ENCODE measurements at places on chromosomes 4 and X.

GRCh38 chr4:41161355-41161754 is 53.0 kb downstream of the APBB2 start:
- no peak for DNase-seq

DNA sequence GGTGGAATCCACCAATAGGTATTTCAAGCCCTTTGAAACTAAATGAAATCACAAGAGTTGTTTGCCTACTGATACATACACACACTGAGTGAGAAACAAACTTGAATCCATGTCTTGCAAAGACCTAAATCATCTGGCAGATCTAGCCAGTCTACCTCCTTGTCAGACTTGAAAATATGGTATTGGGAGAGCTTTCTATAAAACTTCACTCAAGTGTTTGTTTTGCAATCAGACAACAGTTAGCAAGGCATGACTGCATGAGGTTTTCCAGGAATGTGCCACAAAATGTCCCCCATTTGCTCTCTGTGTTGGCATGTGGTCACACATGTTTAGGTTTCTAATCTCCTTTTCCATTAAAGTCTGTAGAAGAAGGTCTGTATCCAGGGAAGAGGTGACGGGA is 52.4 kb downstream of the MAP3K15 start:
- no peak for DNase-seq

- DNase-seq = no peak
Observed at GRCh38 chrX:76453737-76454406, 26.4 kb downstream of the MAGEE1 start.

DNA sequence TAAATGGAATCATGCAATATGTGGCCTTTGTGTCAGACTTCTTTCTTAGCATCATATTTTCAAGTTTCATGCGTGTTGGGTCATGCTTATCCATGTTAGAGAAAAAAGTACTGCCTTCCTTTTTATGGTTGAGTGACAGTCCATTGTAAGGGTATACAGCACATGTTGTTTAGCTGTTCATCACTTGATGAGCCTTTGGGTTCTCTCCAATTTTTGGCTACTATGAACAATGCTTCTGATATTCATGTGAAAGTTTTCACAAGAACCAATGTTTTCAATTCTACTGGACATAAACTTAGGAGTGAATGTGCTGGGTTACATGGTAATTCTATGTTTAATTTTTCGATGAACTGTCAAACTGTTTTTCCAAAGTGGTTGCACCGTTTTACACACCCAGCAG is 28.1 kb upstream of the LNX1 start:
- DNase-seq = no peak

- no peak for DNase-seq
Observed at GRCh38 chr4:150045410-150045809, 32.8 kb upstream of the DCLK2 start.

- DNase-seq = no peak
Observed at GRCh38 chr4:111984169-111984819, 161.0 kb upstream of the FAM241A start.

- DNase-seq = no peak
Observed at GRCh38 chr4:127140306-127140705, 492.5 kb upstream of the INTU start.

- no peak for DNase-seq
Observed at GRCh38 chr4:93072292-93072691, 756.3 kb upstream of the ATOH1 start.

GRCh38 chrX:115268421-115268820 is 21.1 kb upstream of the LUZP4 start:
- no peak for DNase-seq

GRCh38 chr4:74675673-74676279 is 118.5 kb downstream of the BTC start:
- peak; percentile 1 for DNase-seq

DNA sequence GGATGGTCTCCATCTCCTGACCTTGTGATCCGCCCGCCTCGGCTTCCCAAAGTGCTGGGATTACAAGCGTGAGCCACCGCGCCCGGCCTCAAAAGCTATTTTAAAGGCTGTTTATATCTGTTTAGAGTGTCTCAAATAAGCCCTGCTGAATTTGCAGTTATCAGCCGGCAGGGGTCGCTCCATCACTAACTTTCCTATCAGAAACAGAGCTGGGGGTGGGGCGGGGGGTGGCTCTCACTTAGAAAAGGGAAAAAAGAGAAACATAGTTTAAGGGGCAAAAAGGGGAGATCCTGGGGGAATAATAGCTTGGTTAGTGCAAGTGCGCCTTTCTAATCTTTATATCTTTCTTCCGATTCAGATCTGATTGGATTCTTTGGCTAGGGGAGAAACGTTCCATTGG is 450.7 kb downstream of the UBE2NL start:
- DNase-seq = no peak

- DNase-seq = peak; percentile 31
Observed at GRCh38 chr4:38387348-38387747, 276.7 kb upstream of the KLF3 start.

DNA sequence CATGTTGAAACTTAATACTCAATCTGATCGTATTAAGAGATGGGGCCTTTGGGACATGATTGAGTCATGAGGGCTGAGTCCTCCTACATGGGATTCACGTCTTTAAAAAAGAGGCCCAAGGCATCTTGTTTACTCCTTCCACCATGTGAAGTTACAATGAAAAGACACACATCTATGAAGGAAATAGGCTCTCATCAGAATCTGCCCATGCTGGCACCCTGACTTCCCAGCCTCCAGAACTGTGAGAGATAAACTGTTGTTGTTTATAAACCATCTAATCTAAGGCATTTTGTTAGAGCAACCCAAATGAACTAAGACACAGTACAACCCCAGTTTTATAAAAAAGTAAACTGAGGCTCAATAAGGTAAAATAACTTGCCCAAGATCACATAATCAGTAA is 32.3 kb downstream of the PPP3CA start:
- no peak for DNase-seq

GRCh38 chr4:137266511-137266910 is 265.8 kb downstream of the PCDH18 start:
- DNase-seq = no peak

GRCh38 chr4:53205970-53206369 is 159.9 kb downstream of the SCFD2 start:
- DNase-seq = no peak

DNA sequence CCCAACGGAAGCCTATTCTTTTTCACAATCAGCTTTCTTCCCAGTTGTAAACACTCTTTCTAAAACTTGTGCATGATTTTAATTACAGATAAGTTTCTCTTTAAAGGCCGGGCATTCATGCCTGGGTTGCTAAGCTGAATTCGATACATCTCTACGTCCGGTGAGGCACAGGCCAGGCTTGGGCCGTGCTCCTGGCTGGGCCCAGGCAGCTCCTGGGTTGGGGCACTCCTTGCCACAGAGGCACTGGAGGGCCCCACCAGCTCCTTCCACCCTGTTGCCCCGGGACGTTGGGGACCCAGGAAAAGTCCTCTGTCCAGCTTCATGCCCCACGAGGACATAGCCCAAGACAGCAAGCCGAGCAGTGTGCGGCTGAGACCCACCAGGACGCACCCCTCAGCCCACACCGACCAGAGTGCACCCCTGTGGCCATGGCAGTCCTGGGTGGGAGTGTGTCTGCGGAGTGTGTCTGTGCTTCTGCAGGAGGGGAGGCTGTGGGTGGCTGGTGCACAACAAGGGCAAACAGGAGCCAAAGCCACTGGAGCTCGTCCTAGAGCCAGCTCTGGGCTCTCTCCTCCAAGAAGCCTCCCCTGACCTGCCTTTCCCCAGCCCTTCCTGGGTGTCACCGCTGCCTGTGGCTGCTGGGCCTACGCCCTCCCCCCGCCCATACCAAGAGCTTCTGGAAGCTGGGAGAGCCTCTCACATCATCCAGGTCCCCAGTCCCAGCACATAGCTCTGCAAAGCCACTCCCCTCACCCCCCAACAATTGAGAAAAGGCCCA is 128.0 kb upstream of the NKX1-1 start:
- DNase-seq = no peak

- no peak for DNase-seq
Observed at GRCh38 chr4:152247271-152247975, 288.5 kb downstream of the FBXW7 start.

DNA sequence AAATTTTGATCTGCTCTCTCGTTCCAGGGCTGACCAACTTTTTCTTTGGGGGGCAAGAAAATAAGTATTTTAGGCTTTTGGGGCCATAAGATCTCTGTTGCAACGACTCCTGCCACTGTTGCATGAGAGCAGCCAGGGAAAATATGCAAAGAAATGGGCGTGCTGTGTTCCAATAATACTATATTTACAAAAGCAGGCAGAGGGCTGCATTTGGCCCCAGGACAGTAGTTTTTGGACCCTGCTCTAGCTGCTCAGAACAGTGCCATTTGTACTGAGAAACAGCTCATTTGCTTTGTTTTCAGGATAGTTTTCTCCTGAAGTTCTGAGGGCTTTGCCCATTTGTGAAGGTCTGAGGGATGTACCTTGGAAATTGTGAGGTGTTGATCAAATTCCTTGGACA is 135.1 kb upstream of the MBNL3 start:
- no peak for DNase-seq

GRCh38 chrX:48035891-48036290 is 29.1 kb downstream of the SPACA5 start:
- no peak for DNase-seq

DNA sequence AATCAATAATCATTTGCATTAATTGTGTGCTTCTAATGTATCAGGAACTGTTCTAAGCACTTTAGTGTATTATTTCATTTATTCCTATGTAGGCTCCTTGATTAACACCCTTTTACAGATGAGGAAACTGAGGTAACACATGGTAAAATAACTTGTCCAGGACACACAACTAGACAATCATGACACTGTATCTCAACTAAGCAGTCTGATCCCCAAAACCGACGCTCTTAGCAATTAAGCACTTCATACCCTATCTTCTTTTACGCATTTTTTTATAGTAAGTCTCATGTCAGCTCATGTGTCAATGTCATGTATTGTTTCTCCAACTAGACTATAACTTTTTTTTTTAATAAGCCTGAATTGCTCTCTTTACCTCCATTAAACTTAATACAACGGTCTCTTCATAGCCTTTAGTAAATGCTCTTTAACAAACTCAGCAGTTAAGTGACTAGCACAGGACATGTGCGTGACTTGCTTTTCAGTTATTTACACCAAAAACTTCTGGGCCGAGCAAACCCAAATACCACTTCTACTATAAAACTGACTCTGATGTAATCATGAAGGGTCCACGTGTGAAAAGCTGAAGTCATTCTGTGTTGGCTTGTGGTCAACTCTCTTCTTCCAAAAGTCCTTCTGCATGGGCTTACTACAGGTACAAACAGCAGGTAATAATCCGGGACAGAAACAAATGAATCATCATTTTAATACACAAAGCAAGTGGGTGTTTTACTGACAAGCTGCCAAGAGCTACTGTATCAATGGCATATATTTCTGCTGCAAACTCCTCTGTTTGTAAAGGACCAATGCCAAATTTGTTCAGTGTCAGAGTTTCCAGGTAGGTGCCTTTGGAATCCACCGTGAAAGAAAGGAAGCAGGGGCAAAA is 7.9 kb upstream of the AMBN start:
- peak; percentile 66 for DNase-seq

DNA sequence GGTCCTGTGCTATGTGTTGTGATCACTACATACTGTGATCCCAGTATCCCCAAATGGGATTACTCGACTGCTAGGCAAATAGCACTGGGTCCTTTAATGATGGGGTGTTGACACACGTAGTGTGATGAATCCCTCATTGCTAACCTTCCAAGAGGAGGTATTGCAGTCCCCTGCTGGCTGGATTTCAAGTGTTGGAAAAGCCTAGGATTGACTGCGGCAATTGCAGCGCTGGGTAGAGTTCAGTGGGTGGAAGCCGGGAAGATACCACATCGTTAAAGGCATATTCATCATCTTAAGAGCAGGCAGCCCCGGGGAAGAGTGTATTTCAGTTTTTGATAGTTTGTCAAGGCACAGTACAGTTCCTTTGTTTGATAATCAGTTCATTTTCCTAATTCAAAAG is 159.9 kb downstream of the TRIML1 start:
- DNase-seq = no peak
